ENCODE measurements at places on chromosomes 4 and X.

DNA sequence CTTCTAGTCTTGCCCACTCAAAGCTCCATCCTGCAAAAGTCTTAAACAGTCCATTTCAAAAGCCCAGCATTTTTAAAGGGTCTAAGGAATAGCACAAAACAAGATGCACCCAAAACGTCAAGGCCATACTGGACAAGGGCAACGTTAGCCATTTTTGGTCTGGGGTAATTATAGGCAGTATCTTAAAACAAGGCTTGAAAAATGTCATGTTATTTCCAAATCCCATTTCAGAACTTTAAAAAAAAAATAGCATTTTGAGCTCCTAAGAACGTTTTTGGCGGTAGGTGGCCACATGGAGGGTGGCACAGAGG lies 584 bp upstream of the TMEM165 start:
- no peak for DNase-seq

DNA sequence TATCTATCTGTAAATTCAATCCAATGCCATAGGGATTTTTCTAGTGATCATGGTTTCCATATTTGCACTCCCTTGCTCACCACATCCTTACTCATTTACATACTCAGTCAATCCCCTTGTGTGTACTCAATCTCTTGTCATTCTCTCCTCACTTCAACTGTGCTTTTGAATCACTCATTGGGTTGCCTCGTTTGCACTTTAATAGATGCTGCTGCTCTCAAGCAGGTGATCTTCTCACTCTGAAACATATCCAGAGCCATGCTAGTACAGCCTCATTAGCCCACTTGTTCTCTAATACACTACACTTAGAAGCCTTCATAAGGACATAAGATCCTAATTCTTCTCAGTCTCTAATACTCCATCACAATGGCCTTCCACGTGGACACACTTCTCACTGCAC lies 507.9 kb downstream of the TECRL start:
- DNase-seq = no peak

DNA sequence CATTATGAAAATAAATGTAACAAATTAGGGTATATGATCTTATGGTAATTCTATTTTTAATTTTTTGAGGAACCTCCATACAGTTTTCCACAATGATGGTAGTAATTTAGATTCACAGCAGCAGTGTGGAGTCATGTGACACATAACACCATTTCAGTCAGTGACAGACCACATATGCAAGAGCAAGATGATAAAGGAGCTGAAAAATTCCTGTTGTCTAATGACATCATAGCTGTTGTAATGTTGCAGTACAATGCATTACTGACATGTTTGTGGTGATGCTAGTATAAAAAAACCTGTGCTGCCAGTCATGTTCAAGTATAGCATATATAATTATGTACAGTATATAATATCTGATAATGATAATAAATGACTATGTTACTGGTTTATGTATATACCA lies 28.5 kb downstream of the EMCN start:
- no peak for DNase-seq

DNA sequence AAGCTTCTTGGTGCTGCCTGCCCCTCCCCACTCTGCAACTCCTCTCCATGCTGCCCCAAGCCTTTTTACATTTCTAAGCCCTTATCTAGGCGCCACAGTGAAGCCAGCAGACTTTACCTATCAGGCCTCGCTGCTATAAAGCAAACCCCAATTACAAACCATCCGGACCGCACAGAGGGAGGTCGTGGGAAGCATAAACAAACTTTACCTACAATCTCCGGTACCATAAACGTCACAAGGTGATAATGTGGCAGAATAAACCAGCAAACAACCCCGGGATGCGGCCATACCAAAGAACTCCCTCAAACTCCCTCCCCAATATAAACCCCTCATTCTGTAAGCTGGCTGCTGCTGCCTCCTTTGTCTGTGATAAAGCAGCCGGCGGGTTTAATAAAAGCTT lies 54.0 kb upstream of the ZCCHC13 start:
- no peak for DNase-seq

GRCh38 chrX:154873329-154873728 lies 12.8 kb upstream of the F8A1 start:
- DNase-seq = no peak

Measured in NCI-H510A treated with DMSO at 0.1 percent for 48 hours (cell line).